AG04449 (cell line): ENCODE measurements at places on chromosomes 2 and 18.

DNA sequence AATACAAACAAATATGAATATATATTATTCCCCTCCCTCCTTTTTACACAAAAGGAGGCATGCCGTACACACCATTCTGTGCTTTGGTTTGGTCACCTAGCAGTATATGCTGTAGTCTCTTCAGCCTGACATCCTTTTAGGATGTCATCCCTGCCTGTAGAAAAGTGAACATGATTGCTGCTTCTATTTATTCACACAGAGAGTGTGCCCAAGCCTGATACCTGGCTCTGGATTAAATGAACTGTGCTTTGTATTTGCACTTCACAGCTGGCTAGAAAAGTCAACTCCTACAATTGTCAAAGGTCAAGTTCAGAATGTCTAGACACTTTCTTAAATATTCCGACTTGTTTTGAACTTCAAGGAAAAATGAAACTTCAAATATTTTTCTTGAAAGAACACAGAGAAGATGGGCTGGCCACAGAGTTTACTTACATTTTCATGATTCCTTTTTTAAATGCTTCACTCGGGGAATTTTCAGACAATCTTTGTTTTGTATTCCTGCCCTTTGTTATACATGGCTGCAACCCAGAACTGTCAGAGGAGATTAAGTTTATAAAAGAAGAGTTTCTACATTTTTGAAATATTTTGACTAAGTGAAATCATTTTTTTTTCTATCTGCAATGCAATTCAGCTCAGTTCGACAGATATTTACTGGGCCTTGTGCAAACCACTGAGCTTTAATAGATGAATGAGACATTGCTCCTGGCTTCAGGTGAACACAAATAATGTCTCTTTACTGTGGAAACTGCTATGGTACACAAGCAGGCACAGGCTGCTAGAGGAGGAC lies 33.5 kb downstream of the DAPL1 start:
- DNase-seq = no peak

GRCh38 chr18:26642440-26643348 lies 94.3 kb upstream of the KCTD1 start:
- DNase-seq = no peak

DNA sequence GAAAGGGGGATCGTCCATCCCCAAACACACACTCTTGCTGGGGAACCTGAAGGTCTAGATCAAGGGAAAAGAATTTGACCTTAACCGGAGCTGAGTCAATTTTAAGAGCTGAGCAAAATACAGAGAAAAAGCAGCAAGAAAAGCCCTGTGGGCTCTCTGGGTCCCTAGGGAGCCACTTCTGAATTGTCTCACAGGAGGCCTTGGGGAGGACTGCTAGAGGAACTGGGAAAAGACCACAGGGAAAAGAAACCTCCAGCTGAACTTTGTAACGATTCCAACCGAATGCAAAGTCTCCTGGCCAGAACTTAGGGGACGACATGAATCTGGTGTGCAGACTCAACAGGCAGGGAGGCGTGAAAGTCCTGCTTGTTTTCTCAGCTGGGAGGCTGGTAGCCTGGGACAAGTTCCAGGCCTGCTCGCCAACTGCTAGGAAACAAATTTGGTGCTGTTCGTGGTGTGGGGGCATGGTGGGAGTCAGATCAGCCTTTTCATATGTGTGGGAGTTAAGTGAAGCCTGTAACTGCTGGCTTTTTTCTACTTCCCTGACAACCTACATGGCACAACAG lies 644.6 kb upstream of the CNTNAP5 start:
- DNase-seq = no peak

GRCh38 chr2:140567734-140568133 lies 1563.1 kb downstream of the LRP1B start:
- DNase-seq = no peak

- DNase-seq = no peak
Observed at GRCh38 chr2:158810731-158811460, 15.8 kb downstream of the DAPL1 start.

DNA sequence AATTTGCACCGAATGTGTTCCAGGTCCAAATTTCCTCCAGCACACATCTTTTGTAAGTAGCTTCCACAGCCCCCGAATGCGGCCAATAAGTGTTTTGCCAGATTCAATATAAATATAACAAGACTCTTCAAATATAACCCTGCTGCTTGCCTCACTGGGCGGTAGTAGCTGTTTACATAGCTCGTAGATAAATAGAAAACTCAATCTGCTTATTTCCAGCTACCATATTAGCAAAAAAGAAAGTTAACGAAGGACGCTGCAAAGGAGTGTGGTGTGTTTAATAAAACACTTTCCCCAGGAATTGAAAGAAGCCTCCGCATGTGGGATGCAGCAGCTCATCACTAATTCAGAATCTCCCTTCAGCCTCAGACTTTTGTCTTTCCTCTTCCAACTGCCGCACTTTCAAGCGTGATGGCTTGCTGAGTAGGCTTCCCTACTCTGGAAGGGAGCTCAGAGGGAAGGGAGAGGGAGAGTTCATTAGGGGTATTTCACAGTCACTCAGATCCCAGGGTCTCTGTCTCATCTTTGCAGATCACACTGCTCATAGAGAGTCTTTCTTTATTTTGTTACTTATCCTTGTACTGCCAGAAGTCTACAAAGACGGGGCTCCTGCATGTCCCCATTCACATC lies 367.0 kb downstream of the RND3 start:
- DNase-seq = no peak
